PC-3 (cell line): ENCODE measurements at places on chromosomes 12 and 14. TPM values are rescaled to one million over a fixed set of nuclear protein-coding genes. Genes with fewer than 3 reads are reported as not detected.

- peaks cover 21% of the 10 kb centered on the region for H3K4me1 ChIP-seq
- DNase-seq, result no peak
- no peak overlapping the region for H3K27ac ChIP-seq
- no peak overlapping the region for H3K4me3 ChIP-seq
- H3K27me3 ChIP-seq, result no peaks in the 10 kb centered on the region
- H3K36me3 ChIP-seq, result no peaks in the 10 kb centered on the region
These were observed 96.8 kb downstream of the PPHLN1 start for GRCh38 chr12:42422785-42423184.

RPAP3 gene
- total RNA-seq, result 20.3 and 22.1 TPM in 2 replicates

DNA sequence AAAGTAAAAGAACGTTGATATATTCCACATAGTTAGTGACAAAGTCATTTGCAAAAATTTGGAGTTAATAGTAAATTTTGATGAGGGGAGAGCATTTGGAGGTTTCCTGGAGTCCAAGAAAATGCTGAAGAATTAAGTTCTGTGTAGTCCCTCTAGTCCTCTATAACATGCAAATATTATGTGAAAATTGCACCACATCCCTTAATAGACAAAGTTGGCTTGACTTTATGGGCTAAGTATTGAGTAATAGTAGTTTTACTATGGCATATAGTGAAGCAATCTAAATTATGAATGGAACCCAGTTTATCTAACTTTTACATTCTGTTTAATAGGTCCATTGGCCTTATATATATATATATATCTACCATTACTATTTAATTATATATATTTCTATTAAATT, 66.4 kb upstream of the DCN start:
- no peaks in the 10 kb centered on the region for H3K36me3 ChIP-seq
- H3K4me3 ChIP-seq, result no peak overlapping the region

FZD10 gene
- not detected in 2 replicates for total RNA-seq

BCL2L2 gene
- 32.4 and 33.5 TPM in 2 replicates for total RNA-seq

HCAR3 gene
- not detected in 2 replicates for total RNA-seq

DNA sequence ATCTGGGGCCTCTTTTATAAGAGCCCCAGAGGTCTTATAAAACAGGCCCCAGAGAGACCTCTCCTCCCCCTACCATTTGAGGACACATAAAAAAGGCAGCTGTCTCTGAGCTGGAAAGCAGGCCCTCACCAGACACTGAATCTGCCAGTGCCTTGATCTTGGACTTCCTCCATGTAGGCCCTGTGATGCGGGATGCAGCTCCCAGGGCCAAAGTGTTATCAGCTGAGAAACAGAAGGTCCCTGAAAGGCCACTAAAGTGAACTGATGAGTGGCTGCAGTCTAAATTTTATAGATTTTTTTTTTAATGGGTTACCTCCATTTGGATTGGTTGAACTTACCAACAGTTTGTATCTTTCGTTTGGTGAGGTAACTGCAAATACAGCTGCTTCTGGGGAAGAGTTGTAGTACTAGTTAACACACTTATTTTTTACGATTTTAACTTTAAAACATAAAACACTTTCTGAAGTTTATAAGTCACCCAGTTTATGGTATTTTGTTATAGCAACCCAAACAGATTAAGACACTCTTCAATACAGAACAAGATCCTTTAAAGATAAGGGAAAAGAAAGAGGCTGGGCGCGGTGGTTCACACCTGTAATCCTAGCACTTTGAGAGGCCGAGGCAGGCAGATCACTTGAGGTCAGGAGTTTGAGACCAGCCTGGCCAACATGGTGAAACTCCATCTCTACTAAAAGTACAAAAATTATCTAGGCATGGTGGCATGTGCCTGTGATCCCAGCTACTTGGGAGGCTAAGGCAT, 5.6 kb upstream of the GUCY2C start:
- no peak overlapping the region for H3K4me3 ChIP-seq
- no peak for DNase-seq
- no peaks in the 10 kb centered on the region for H3K36me3 ChIP-seq
- no peak overlapping the region for H3K27ac ChIP-seq

SRRM4 gene
- under 0.01 TPM in 1 of 2 replicates, not detected in the other for total RNA-seq

GRCh38 chr12:121060149-121061001, 21.3 kb upstream of the OASL start:
- peak overlapping the region; percentile 35; the same call in 1 of the 2 replicates for H3K4me3 ChIP-seq
- no peaks in the 10 kb centered on the region for H3K4me1 ChIP-seq
- H3K27me3 ChIP-seq, result no peaks in the 10 kb centered on the region

POLE gene
- total RNA-seq, result 91.7 and 96.1 TPM in 2 replicates

- H3K4me1 ChIP-seq, result no peaks in the 10 kb centered on the region
- DNase-seq, result no peak
- no peak overlapping the region for H3K4me3 ChIP-seq
- H3K36me3 ChIP-seq, result no peaks in the 10 kb centered on the region
- H3K27me3 ChIP-seq, result no peaks in the 10 kb centered on the region
These were observed 63.8 kb downstream of the CPSF2 start for GRCh38 chr14:92185559-92185958.

- no peaks in the 10 kb centered on the region for H3K4me1 ChIP-seq
- no peaks in the 10 kb centered on the region for H3K27me3 ChIP-seq
- no peaks in the 10 kb centered on the region for H3K36me3 ChIP-seq
- H3K4me3 ChIP-seq, result no peak overlapping the region
These were observed 1404.0 kb downstream of the AACS start for GRCh38 chr12:126469211-126469610.

GRCh38 chr14:24436355-24437019, 6.1 kb downstream of the SDR39U1 start:
- DNase-seq, result peak; percentile 87
- H3K27ac ChIP-seq, result peak overlapping the region; percentile 15; the same call in 1 of the 2 replicates
- no peak overlapping the region for H3K4me3 ChIP-seq
- H3K36me3 ChIP-seq, result peaks cover 28% of the 10 kb centered on the region
- peaks cover 35% of the 10 kb centered on the region for H3K4me1 ChIP-seq
- H3K27me3 ChIP-seq, result no peaks in the 10 kb centered on the region

PRIMA1 gene
- total RNA-seq, result 0.04 TPM in 1 of 2 replicates, not detected in the other

- no peaks in the 10 kb centered on the region for H3K4me1 ChIP-seq
- H3K36me3 ChIP-seq, result no peaks in the 10 kb centered on the region
- DNase-seq, result no peak
- no peak overlapping the region for H3K27ac ChIP-seq
- H3K27me3 ChIP-seq, result peaks cover 6% of the 10 kb centered on the region; the same call in 1 of the 2 replicates
These were observed 9.0 kb upstream of the PCNX1 start for GRCh38 chr14:70898111-70898745.

PRICKLE1 gene
- 16.2 and 17.2 TPM in 2 replicates for total RNA-seq

- H3K4me1 ChIP-seq, result peaks cover 25% of the 10 kb centered on the region
- no peaks in the 10 kb centered on the region for H3K36me3 ChIP-seq
- DNase-seq, result no peak
- H3K27me3 ChIP-seq, result no peaks in the 10 kb centered on the region
- no peak overlapping the region for H3K27ac ChIP-seq
These were observed 1031.2 kb upstream of the TMEM132C start for GRCh38 chr12:127235761-127236160.

DNA sequence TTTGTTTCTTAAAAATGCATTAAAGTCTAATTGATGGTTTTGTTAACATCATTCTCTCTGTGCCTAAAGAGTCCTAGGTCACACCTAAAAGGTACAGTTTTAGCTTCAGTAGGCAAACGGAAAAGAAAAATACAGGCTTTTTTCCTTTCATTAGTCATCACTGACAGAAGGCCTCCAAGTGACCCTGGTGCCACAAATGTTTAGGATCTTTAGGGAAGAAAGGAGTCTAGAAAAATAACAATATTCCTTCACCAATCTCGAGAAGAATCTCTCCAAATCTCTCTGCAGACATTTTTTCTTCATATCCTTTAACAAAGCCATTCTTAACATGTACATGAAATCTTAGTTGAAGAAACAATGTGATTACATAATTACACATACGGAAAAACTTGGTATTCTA, 2.0 kb downstream of the DENND5B start:
- H3K36me3 ChIP-seq, result no peaks in the 10 kb centered on the region
- no peaks in the 10 kb centered on the region for H3K27me3 ChIP-seq
- H3K4me1 ChIP-seq, result peaks cover 12% of the 10 kb centered on the region
- DNase-seq, result peak; percentile 8
- H3K4me3 ChIP-seq, result peak overlapping the region; percentile 87

DNA sequence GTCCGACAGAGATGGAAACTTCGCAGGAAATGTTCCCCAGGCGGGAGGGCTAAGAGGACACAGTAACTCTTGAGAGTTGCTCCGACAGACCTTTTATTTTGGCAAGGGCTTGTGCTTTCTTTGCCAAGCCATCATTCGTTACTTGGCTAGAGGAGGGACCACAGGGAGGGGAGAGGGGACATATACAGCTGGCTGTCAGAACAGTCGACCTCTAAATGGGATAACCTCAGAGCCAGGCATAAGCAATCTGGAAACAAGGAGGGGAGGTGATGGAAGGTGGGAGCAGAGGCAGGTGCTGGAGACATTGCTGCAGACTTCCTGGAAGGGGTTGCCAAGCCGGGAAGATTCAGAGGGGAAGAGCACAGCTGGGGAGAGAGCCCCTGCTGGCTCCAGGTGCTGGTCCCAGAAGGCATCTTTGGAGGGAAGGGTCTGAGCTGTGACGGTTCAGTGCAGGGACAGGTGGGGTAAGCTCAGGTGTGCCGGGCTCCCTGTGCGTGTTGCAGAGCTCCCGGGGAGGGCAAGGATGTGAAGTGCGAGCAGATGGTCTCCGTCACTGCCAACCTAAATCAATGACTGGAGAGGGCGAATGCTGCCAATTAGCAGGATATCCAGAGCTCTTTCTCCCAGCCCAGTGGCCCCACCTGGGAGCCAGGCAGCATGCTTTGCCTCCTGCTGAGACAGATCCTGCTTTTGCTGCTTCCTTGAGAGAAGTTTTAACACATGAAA, 50.1 kb downstream of the CHST11 start:
- no peak overlapping the region for H3K4me3 ChIP-seq
- H3K4me1 ChIP-seq, result no peaks in the 10 kb centered on the region
- no peak for DNase-seq
- no peak overlapping the region for H3K27ac ChIP-seq
- H3K27me3 ChIP-seq, result no peaks in the 10 kb centered on the region

DNA sequence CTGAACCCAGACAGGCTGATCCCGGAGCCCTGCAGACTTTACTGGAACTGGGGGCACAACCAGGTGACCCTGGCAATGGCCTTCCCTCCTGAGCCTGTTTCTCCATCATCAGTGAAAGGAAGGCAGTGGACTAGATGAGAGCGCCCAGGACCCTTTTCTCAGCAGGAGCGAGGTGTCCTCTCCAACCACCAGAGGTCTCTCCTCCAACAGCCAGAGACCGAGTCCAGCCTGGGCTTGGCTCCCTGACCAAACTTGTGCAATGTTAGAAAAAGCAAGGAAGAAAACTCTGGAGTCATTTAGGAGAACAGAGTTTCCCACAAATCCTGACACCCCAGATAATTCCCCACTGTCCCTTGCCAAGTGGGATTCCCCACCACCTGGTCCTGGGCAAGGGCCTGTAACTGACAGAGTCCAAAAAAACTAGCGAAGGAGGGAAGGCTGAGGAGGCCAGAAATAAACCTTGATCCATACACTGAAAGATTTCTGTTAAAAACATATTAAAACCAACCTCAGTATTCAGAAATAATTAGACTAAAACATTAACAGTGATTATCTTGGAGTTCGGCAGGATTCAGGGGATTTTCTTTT, 9.0 kb downstream of the RPS6KL1 start:
- peak; percentile 74 for DNase-seq
- H3K4me1 ChIP-seq, result no peaks in the 10 kb centered on the region
- H3K4me3 ChIP-seq, result no peak overlapping the region

SPIC gene
- total RNA-seq, result not detected in 2 replicates

DNA sequence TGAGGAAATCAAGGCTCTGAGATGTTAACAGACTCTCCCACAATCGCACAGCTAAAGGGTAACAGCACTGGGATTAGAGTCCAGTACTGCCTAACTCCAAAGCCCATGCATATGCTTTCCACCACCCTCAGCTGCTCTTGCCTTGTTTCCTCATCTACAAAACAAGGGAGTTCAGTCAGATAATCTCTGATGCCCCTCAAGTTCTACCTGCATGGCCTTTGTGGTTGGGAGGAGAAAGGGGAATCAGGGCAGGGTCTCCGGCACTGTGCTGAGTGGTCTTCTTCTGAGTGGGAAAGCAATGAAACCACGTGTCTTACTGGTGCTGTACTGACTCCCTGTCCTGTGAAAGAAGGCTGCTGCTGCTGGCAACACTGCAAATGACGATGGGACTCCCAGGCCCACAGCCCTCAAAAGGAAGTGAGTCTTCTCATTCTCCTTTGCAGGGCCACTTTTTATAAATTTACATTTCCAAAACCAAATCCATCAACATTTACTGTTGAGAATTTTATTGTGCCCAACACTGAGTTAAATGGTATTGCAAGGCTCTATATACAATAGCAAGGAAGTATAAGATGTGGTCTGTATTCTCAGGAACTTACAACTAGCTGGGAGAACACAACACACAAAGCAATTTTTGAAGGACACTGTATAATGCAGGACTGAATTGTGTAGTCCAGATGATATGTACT, 19.7 kb upstream of the DUSP16 start:
- peak overlapping the region; percentile 100 for H3K27ac ChIP-seq
- no peaks in the 10 kb centered on the region for H3K36me3 ChIP-seq
- no peaks in the 10 kb centered on the region for H3K27me3 ChIP-seq
- no peak overlapping the region for H3K4me3 ChIP-seq
- no peak for DNase-seq
- peaks cover 65% of the 10 kb centered on the region for H3K4me1 ChIP-seq

- no peak overlapping the region for H3K27ac ChIP-seq
- H3K4me1 ChIP-seq, result no peaks in the 10 kb centered on the region
- DNase-seq, result no peak
- H3K36me3 ChIP-seq, result no peaks in the 10 kb centered on the region
- no peaks in the 10 kb centered on the region for H3K27me3 ChIP-seq
These were observed 1.9 kb upstream of the GPR33 start for GRCh38 chr14:31489691-31490090.

GRCh38 chr14:55223364-55223763, 32.0 kb upstream of the DLGAP5 start:
- H3K27me3 ChIP-seq, result no peaks in the 10 kb centered on the region
- no peak overlapping the region for H3K27ac ChIP-seq
- no peak for DNase-seq
- no peak overlapping the region for H3K4me3 ChIP-seq
- no peaks in the 10 kb centered on the region for H3K36me3 ChIP-seq
- peaks cover 19% of the 10 kb centered on the region for H3K4me1 ChIP-seq

- no peak overlapping the region for H3K4me3 ChIP-seq
- H3K27ac ChIP-seq, result no peak overlapping the region
- no peaks in the 10 kb centered on the region for H3K4me1 ChIP-seq
- H3K27me3 ChIP-seq, result peaks cover 69% of the 10 kb centered on the region
These were observed 17.1 kb upstream of the MYO1H start for GRCh38 chr12:109330282-109331230.

FKBP4 gene
- 162 and 188 TPM in 2 replicates for total RNA-seq

RNASE1 gene
- total RNA-seq, result 0.23 and 0.51 TPM in 2 replicates

- 0 out of 2 replicates have a peak, but pooled peaks cover 4% of the 10 kb centered on the region for H3K4me1 ChIP-seq
- no peaks in the 10 kb centered on the region for H3K27me3 ChIP-seq
- H3K36me3 ChIP-seq, result no peaks in the 10 kb centered on the region
- no peak for DNase-seq
- peak overlapping the region; percentile 75 for H3K4me3 ChIP-seq
- H3K27ac ChIP-seq, result no peak overlapping the region
These were observed 788 bp downstream of the ENO2 start for GRCh38 chr12:6914947-6915788.

GRCh38 chr12:11584221-11584855, 65.1 kb upstream of the ETV6 start:
- no peak overlapping the region for H3K4me3 ChIP-seq
- H3K27me3 ChIP-seq, result no peaks in the 10 kb centered on the region
- no peak overlapping the region for H3K27ac ChIP-seq
- DNase-seq, result peak; percentile 9
- no peaks in the 10 kb centered on the region for H3K36me3 ChIP-seq

TUBA1C gene
- total RNA-seq, result 1,285 and 1,376 TPM in 2 replicates
